Stimulated activated CD8-positive, alpha-beta memory T cell treated with anti-CD3 and anti-CD28 coated beads, Interleukin-15, amount 100 ng/mL, for 24 hours (primary cell): ENCODE measurements at places on chromosomes 16 and 17.

DNA sequence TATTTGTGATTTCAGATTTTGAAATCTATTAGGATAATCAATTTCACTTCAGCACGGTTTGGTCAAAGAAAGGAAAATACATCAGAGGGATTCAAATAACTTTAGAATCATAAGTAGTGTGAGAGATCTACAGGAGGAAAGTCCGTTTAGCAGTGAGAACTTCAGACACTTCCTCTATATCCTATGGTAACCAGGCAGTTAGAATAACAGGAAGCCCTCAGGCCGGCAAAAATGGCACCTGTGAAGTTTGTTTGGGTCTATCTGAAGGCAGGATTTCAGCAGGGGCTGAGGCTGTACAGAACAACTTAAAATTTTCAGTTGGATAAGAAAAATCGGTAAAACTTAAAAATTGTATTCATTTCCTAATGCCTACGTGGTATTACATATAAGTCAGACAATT is 24.9 kb downstream of the KCNJ16 start:
- DNase-seq: no peak

- no peak for DNase-seq
Observed at GRCh38 chr17:78974635-78975591, 4.8 kb downstream of the LGALS3BP start.

- DNase-seq: no peak
Observed at GRCh38 chr16:8892101-8892575, 10.0 kb downstream of the LITAFD start.

DNA sequence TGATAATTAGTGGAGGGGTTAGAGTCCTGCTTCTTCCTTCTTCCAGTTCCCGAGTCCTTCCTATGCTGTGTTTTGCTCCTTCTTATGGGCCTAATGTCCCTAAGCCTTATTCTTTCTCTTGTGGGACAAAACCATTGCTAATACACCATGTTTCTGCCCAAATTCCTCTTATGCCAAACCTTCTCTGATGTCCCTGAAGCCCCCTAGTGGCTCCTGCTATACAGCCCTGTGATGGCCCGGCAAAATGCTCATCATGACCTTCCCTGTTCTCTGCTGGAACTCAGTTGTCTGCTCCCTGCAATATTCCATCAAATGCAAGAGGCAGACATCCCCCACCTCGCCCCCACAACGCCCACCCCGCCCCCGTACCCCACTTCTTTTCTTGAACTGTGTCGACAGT is 171.6 kb downstream of the CDH11 start:
- DNase-seq: no peak
